ENCODE measurements at places on chromosomes 6 and 20.

GRCh38 chr6:113291751-113292445 lies 565.2 kb upstream of the MARCKS start:
- no peak for DNase-seq

GRCh38 chr20:32495217-32495565 lies 89.9 kb downstream of the NOL4L start:
- no peak for DNase-seq

DNA sequence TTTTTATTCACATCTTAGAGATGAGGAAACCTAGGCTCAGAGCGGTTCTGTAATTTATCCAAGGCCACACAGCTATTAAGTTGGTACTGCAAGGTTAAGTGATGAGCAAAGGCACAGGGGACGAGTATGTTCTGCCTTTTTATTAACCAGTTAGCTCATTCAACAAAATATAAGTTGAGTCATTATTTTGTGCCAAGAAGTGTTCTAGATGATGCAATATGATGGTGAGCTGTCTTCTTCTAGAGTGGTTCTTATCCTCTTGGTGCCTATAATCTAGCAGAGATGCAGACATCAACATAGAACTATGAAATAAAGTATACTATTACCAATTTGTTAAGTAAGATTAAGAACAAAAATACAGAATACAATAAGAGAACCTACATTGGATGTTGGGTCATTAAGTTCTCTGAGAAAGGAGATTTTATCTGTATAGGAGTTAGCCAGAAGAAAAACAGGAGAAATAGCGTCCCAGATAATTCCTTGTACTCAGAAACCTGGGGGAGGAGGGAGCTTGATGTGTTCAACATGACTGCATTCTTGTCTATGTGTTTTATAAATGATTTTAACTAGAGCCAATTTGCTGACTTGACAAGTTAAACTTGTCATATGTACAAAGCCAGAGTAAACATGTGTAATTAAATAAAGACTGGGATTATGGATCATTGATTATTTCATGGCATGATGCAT lies 122.3 kb downstream of the TBXT start:
- no peak for DNase-seq

- no peak for DNase-seq
Observed at GRCh38 chr20:1993986-1994385, at the start of gene PDYN. TSS of gene PDYN (minus strand) at chr20:1994058. CDS start at chr20:1983084, 10,974 bp downstream.

GRCh38 chr6:117559299-117559698 lies 43.0 kb downstream of the GOPC start:
- DNase-seq: no peak

GRCh38 chr6:138896104-138896756 lies 91.8 kb downstream of the REPS1 start:
- DNase-seq: no peak

- no peak for DNase-seq
Observed at GRCh38 chr20:36479938-36480337, 61.4 kb upstream of the MYL9 start.

DNA sequence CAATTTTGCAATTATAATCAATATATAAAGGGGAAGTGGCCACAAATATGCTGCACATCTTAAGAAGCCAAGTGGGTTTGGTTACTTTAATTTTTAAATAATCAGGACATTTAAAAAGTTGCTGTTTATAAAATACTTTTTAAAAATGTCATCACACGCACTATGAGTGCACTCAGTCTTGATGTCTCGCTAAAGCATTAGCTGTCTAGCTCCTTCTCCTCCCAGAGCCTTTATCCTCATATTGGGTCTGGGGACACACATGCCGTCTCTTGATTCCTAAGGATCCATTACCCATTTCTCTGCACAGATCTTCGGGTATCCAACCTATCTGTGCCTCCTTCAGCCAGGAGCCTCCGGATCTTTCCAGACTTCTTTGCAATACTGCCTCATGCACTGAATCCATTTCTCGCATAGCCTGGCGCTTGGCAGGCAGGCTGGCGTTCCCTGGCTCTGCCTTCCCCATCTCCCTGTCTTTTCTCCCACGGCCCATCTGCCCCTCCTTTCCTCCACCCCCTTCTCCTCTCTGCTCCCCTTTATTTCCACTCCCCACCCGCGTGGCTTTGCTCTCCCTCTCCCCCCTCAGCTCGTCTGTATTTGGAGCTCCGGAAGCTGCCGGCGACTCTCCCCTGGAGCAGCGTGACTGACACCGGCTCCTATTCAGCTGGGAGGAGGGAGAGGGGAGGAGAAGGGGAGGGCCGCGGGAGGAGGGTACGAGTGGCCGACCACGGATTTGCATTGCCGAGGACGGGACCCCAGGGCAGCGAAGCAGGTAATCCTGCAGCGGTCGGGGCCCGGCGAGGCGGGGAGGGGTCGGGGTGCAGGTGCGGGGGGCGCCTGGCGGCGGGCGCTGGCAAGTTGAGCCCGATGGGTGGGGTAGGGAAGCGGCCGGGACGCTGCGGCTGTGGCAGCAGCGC lies at the start of gene CAP2:
CAP2 (plus strand) TSS at position 618 of the 914 bp plus-strand sequence. CDS start 27,961 bp downstream, outside the sequence.
- no peak for DNase-seq

DNA sequence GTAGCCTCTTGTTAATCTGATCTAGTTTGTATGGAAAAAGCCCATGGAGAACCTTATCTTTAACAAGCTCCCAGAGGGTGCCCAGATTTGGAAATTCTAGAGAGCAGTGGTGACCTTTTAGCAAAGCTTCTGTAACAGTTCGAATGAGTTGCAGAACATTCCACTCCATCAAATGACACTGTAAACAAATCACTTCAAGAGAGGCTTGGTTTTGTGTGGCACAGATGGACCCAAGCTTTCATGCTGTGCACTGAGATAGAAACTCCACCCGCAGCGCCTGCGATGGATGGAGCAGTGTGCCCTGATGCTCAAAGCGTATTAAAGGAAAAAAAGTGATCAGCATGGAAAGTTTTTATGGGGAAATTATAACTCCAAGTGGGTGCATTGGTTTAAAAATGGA lies 55.1 kb upstream of the ISM1 start:
- no peak for DNase-seq

- DNase-seq: no peak
Observed at GRCh38 chr20:17504066-17504897, 26.9 kb downstream of the BFSP1 start.

DNA sequence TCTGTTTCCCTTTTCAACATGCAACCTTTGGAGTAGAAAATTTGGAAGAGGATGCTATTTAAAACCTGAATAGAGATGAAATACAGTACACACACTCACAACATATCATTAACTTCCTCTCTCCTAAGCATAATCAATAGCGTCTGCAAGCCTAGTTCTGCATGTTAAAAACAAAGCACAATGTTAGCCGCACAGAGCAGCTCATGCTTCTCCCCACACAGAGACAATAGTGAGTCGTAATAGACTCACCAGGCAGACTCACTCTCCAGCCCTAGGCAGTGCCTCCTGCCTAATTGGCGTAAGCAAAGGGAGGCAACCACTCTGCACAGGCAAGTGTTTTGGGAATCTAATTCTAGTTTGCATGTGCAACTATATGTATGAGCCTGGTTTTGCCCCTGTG lies 45.8 kb upstream of the ARID1B start:
- peak; percentile 65 for DNase-seq

Measured in kidney capillary endothelial cell (primary cell).